ENCODE measurements at places on chromosomes 11 and 22.

DNA sequence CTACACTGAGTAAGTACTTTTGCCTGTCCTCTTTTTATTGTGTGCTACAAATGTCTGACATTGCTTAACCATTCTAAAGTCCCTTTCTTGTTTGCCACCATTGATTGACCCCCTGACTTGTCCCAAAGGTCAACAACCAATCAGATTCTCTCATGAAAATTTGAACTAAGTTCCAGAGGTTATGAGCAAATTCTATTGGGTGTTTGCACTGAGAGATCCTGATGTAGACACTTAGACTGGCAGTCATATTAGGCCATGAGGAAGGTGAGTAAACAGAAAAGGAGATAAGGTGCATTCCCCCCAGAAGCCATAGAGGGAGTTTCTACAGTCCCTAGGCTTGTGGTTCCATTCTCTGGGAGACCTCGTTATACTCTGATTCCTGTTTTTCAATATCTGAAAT is 101.3 kb upstream of the E2F8 start:
- no peak for DNase-seq

DNA sequence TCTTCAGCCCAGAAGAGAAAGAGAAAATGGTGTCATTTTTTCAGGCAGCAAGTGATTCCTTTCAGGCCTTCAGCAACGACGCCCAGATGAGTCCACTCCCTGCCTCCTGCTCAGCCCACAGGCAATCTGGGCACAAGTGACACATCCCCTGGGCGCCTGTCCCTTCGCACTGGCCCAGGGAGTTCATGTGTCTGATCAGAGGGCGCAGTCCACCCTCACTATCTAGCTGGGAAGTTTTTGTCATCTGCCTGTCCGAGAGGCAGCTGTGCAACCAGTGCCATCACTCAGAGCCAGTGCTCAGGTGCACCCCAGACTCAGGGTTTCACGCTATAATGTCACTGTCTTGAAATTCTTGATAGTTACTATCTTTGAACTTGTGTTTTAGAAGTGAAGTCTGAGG is 1.4 kb upstream of the KCNQ1OT1 start:
- no peak for DNase-seq

GRCh38 chr11:127003260-127003981 is 2.9 kb upstream of the KIRREL3 start:
- DNase-seq, result no peak

- no peak for DNase-seq
Measured at GRCh38 chr11:47130543-47130942, 46.1 kb downstream of the ARFGAP2 start.

DNA sequence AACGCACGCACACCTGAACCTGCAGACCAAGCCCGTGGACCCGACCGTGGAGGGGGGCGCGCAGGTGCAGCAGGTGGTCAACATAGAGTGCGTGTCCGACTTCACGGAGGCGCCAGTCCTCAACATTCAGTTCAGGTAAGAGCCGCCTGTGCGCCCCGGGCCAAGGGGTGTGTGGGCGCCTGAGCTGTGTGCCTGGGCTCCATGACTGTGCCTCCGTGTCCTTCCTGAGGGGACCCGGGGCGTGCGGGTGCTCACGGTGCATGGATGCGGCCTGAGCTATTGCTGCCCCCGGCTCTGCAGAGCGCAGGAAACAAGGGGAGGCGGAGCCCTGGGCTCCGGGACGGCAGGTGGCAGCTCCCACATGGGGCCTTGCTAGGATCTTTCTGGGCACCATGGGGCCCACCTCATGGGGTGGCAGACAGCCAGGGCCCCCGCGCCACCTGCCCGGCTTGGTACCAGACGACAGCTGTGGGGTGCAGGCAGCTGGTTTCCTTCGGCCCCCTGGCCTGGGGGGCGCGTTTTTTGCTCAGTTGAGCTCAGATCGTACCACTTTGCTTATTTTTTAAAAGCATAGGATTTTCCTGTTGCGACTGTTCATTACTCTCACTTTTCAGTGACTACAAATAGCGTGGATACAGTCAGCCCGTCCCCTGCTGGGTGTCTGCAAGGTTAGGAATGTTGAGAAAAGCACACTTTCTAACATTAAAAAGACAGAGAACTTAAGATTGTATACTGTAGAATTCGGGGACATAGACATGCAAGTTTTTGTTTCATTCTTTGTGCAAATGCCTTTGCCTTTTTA is 28.3 kb downstream of the MUC6 start:
- DNase-seq, result no peak

GRCh38 chr11:116535994-116536393 is 236.8 kb downstream of the BUD13 start:
- no peak for DNase-seq

DNA sequence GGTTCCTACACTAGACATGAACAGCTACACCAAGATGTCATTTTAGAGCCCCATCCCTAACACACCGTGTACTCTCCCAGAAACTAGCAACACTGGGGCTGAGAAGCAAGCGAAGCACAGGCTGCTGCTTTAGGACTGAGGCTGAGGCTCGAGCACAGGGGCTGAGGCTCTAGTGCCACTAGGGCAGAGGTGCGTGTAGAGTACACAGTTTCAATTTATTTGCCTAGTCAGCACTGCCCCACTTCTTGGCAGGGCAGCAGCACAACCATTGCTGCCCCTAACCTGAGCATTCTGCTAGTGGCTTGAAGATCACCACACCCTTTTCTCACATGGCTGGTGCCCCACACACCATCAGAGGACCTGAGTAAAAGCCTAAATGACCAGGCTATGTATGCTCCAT is 713.2 kb downstream of the LRRC4C start:
- no peak for DNase-seq

DNA sequence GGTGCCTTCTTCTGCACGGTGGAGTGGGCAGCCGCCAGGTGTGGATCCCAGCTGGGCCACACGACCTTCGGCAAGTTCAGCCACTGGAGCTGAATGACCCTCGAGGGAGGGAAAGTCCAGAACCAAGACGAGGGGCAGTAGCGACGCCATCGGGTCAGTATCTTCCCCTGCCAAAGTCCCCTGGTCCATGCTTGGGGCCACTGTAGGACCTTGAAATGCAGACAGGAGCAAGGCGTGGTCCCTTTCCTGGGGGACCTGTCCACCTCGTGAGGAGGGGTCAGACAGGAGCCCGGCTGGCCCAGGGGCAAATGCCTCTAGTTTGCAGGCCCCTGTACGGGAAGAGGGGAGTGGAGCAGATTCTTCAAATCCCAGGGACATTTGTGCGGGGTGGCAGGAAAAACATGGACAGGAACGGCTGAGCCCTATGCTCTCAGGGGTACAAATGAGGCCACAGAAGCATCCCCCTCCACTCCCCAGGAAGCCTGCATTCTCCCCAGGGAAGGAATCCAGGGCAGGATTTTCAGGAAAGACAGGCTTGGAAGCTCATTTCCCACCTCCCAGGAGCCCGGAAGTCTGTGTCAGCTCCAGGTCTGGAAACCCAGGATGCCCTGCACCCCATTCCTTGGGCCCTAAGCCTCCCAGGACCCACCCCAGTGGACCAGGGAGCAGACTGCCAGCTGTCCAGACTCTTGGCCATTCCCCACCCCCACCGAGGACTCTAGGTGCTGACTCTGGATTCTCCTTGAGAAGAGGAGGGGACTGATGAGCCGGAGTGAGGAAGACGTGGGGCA is 6.6 kb downstream of the SHANK2 start:
- DNase-seq, result no peak

DNA sequence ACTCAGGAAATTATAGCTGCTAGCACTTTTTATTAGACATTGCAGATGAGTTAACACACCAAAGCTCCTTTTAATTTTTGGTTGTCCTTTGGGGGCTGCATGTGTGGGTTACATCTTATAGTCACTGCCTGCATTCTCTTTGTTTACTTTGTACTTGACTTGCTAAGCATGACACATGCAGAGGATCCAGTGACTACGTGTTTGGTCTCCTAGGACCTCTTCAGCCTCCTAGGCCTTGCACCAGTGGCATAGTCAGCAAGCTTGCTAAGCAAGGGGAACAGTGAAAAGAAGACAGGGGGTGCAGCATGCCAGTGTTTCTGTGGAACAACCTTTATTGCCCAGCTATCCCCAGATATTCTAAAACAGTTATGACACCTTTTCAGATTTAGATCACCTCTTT is 108.2 kb downstream of the PAX6 start:
- no peak for DNase-seq

DNA sequence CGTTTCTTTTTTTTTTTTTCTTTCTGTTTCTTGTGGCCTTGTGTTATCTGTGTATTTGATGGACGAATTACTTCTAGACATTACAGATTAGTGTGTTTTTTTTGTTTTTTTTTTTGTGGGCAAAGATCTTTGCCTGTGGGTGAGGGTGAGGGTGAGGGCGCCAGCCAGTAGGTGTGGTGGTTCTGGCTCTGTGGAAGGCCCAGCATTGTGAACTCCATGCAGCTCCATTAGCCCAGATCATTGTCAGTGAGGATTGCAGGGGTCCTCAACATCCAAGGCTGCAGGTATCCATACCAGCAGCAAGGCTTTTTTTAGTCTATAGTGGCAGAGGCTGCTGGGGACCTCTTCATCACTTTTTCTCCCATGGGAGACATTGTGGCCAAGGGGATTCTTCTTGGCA is 13.7 kb downstream of the BIRC2 start:
- DNase-seq, result no peak

DNA sequence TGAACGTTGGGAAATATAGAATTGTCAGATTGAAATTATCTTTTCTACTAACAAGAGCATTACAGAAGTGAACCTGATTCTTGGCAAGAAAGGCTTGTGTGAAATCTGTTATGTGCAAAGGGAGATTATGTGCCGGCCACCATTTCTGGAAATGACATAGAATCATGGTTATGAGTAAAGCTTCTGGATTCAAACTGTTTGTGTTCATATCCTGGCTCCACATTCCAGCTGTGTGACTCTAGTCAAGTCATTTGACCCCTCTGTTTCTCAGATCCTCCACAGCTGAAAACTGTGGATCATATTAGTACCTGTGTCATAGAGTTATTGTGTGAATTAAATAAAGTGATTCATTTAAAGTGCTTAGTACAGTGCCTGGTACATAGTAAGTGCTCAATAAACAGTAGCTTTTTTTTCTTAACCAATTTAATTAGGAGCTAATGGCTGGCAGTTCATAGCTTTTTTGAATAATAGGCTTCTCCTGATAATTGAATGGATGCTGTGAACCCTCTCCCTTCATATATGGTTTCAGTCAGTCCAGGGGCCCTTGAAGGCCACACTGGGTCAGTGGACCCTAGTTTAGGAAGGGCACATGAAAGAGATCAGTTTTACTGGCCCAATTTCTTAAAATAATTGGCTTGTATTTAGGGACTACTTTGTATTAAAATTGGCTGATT is 34.6 kb downstream of the EHF start:
- no peak for DNase-seq

DNA sequence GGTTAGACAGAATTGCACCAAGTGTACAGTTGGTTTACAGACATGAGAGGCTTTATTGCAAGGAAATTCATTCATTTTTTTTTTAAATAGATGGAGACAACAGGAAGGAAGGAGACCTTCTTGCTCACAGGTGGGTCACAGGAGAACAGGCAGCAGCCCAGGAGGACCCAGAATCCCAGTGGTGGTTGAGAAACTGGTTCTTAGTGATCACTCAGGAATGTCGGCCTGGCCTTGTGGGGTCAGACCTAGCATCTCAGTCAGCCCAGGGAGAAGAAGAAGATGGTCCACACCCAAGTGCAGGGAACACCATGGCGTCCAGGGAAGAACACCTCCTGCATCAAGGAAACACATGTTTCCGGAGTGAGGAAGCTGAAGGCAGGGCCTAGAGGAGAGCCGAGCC is 849 bp downstream of the KRTAP5-11 start:
- no peak for DNase-seq

- no peak for DNase-seq
Measured at GRCh38 chr22:18929459-18929858, 6.6 kb downstream of the PRODH start.

DNA sequence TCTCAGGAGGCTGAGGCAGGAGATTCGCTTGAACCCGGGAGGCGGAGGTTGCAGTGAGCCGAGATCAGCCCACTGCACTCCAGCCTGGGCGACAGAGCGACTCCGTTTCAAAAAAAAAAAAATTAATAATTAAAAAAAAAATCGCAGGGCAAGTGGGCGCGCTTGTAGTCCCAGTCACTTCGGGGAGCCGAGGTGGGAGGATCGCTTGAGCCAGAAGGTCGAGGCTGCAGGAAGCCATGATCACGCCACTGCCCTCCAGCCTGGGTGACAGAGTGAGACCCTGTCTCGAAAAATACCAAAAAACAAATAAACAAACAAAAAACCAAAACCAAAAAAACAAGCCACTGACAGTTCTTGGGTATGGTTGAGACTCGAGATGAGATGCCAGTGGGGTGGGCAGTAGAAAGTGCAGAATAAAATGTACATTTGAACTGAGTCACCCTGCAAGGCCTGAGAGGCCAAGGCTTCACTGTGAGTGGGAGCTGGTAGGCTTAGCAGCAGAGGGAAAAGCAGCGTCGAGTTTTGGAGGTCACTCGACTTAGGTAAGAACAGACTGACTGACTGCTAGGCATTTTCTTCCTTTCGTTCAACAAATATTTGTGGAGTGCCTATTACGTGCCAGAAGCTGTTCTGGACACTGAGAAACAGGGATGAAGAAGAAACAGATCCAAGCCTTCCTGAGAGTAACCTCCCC is 635 bp upstream of the LDHA start:
- DNase-seq, result no peak

- no peak for DNase-seq
Measured at GRCh38 chr11:32729976-32730375, 64.5 kb downstream of the CCDC73 start.

DNA sequence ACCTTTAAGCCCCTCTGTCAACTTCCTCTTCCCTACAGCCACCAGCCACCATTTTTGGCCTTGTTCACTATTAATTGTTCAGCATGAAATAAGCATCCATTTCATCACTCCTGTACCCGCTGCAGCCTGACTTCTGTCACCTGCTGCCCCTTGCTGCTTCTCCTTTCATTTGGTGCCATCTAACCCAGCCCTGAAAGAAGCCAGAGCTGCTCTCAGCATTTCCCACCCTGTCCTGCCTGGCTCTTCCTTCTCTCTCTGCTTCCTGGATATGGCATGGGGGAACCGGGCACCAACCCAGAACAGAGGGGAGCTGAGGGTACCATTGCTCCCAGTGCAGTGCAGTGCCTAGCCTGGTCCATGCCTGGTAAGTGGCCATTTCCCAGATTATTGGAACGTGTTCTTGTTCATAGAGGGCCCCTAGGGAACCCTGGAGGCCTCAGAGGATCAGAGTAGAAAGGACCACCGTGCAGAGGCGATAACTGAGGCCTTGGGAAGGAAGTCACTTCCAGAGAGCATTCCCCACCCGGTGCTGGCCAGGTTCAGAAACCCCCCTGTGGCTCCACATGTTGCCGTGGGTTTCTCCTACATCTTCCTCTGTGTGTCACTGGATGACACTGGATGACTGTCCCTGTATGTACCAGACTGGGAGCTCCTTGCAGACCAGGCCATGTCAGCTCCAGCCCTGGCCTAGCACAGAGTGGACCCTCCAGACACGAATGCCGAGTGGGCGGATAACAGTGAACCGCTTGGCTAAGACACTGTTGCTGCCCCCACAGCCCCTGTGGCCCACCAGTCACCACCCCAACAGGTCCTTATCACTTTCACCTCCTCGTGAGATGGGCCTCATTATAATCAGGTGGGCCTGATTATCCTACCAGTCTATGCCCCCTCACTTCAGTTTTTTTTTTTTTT is 4.7 kb downstream of the YDJC start:
- no peak for DNase-seq

GRCh38 chr22:23245045-23245798 is 64.9 kb downstream of the BCR start:
- no peak for DNase-seq
